Ascending aorta (tissue), 2 donors: ENCODE measurements at places on chromosomes 1 and 21.

GRCh38 chr1:65059930-65060538 is 88.0 kb upstream of the AK4 start:
- no peak for DNase-seq

DNA sequence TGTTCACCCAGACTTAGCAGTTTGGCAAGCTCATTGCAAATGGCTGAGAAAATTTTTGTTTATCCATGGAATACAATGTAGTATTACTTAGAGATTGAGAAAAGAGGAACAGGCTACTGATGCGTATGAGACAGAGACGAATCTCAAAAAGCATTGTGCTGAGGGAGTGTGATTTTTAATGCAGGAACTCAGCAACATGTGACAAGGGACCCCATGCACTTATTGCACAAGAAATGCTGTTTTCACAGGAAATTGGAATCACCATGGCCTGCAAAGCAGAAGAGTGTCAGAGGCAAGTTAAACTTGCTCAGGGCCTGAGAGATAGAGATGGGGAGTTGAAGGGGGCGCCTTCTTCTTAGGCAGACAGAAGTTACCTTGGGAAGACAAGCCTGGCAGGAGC is 32.6 kb upstream of the TLR5 start:
- DNase-seq = no peak

GRCh38 chr1:185990565-185990964 is 256.4 kb downstream of the HMCN1 start:
- DNase-seq = no peak

DNA sequence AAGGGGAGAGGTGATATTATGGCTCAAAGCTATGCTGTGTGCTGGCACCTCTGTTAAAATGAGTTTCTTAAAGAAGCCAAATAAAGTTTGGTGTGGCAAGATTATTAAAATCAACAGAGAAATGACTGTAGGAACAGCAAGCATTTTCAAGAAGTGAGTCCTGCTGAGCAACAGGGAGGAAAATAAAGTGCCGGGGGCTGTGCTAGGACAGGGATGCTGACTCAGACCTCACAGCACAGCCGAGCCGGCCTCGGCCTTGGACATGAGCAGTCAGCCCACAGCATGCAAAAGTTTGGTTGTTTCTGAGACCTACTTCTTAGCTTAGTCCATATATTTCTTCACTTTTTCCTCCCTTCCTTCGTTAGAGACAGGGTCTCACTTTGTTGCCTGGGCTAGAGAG is 19.2 kb downstream of the CNIH3 start:
- no peak for DNase-seq

GRCh38 chr1:152111515-152111968 is 3.7 kb downstream of the TCHH start:
- DNase-seq = no peak

DNA sequence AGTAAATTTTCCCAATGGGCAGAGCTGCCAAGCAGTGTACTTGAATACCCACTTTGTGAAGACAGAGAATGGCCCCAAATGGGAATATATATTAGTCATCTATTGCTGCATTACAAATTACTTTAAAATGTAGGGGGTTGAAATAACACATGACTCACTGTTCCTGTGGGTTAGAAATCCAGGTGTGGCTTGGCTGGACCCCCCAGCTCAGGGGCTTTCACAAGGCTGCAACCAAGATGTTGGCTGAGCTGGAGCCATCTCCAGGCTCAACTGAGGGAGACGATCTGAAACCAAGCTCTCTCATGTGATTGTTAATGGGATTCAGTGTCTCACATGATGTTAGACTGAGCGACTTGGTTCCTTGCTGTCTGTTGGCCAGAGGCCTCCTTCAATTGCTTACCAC is 33.4 kb upstream of the ARHGAP29 start:
- DNase-seq = no peak

DNA sequence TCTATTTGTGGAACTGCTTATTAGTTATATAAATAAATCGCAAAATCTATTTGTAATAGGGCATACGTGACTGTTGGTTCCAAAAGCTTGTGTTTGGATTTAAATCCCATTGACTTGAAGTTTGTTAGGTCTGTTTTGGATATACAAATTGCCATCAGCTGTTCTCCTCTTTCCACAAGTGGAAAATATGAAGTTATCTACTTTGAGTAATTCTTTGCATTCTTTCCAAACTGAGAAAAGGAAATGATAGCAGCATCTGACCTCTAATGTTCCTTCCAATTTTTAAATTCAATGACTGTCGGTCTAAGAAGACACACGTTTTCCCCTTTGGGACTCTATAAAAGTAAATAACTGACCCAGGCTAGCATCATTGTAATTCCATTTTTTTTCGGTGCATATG is 165.7 kb upstream of the SGIP1 start:
- no peak for DNase-seq

DNA sequence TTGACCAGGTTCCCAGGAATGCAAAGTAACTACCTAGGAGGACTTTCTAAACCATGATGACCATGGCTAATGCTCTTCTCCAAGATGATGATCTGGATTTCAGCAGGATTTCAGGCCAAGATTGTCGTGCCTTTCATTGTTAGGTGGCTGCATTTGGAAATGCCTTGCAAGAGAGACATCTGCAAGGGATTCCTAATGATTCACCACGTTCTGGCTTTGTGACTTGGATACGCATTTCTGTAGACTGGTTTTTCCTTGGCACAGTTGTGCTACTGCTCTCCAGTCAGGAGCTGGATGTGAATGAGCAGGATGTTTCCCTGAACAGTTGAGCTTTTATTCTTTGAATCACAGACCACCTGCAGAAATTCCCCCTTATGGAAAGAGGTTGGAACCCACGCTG is 212.4 kb downstream of the BACH1 start:
- DNase-seq = no peak

GRCh38 chr21:43275421-43276211 is 106.8 kb downstream of the CRYAA start:
- no peak for DNase-seq
